Activated T-helper 1 cell treated with anti-CD3 and anti-CD28 coated beads, Interleukin-2, amount 50 U/mL, for 16 hours (primary cell): ENCODE measurements at places on chromosomes 6 and 20.

DNA sequence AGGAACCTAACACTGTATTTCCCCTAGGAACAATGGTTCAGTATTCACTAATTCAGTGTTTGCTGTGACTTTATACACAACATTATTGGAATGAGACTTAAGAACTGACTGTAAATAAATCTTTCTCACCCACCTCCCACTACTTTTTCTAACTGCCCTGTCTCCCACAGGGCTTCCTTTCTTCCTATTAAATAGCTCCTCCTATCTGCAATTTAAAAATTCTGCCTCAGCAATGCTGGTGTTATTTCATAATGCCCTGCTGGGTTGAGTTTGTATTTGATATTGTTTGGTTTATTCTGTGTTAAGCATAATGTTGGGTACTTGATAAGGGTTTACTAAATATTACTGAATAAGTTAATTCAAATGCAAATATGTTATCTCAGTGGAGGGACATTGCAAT lies 573.1 kb upstream of the RNF217 start:
- no peak for DNase-seq

GRCh38 chr6:30447237-30447636 lies 42.1 kb upstream of the HLA-E start:
- DNase-seq: no peak

- DNase-seq: no peak
These were observed 8.1 kb downstream of the RANBP9 start for GRCh38 chr6:13703496-13703895.

DNA sequence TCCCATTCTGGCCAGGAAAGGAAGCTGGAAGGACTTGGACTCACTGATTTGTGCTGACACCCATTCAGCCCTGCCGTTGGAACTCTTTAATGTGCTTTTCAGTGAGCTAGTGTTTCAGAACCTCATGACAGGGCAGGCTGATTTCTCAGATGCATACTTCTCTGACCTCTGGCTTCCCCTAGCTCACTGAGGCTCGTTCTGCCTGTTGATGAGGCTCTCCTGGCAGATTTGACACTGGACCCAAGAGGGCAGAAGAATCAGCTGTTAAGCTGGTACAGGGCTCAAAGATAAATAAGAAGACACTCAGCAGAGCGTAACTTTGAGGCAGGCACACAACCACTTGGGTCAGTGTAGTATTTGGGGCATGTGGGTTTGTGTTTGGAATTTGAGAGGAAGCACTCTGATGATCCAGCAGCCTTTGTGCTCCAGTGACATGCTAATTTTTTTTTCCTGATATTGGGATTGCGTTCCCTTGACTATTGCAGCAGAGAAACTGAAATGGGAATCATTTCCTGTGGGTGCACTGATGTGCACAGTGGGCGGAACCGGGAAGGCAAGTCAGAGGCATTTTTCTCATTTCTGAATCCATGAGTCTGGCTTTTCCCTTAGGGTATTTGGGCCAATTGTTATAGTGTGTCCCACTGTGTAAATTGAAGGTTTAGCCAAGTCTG lies 80.2 kb downstream of the CARMIL1 start:
- DNase-seq: no peak
